Hindlimb muscle (tissue), 1 donor: ENCODE measurements at places on chromosomes 5 and 9. TPM values are rescaled to one million over a fixed set of nuclear protein-coding genes. Genes with fewer than 3 reads are reported as not detected.

Gene HTR4
- not detected for polyA plus RNA-seq

DNA sequence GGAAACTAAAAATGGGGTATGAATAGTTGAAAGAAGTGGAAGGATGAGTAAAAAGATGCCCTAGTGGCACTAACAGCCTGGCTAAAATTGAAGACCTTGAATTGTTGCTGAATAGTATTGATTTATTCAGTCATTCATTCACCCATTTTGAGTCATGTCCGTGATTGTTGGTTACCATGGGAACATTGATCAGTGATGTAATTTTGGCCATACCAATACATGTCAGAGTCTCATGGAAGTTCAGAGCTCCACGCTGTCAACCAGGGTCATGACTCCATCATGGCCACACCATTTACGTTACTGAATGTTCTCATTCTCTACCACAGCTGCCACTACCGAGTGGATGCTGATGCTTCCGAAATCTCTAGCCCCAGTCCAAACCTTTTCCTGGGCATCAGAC, 62.5 kb upstream of the FOXE1 start:
- no peak for DNase-seq

- no peak for DNase-seq
These were observed 969.6 kb upstream of the DMAC1 start for GRCh38 chr9:8769153-8769552.

DNA sequence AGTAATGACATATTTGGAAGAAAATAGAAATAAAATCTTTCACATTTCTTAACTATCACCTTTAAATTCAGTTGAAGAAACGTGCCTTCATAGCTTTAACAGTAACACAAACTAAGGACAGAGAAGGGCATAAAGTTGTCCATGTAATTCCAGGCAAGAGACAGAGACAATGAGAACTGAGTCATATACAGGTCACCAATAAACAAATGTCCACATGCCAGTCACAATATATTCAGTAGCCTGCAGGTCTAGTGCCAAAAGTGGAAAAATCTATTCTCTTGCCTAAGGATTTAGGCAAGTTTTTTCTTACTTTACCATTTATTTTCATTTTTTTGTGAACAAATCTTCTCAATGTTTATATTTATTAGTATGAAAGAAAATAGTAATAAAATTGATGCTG, 1711.5 kb upstream of the NUDT12 start:
- no peak for DNase-seq

- DNase-seq: no peak
These were observed 386.6 kb upstream of the RPS23 start for GRCh38 chr5:82664732-82665131.

DNA sequence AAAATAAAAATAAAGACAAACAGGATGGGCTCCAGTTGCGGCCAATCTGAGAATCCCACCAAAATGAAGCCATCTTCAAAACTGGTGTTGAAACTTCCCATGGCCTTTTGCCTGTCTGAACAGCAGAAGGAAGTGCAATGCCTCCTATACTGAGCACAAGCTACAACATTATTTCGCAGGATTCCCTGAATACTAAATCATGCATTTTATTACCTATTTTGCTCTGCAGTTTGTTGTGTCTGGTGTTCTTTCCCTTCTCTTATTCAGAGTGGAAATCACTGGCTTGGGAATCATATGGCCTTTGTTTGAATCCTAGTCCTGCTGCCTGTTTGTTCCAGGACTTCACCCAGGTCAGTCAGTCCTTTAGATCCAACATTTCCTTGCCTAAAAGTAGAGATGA, at the start of gene OR2Y1:
Gene OR2Y1 (minus strand): TSS at position 101 of the 400 bp plus-strand sequence. CDS start 0 bp downstream, at position 101.
- no peak for DNase-seq

- DNase-seq: no peak
These were observed 4.9 kb upstream of the CCNG1 start for GRCh38 chr5:163432544-163432943.
